ENCODE measurements at places on chromosomes 11 and 22.

- no peak for DNase-seq
Observed at GRCh38 chr22:21718499-21718898, 17.1 kb downstream of the YPEL1 start.

GRCh38 chr11:102717280-102717679, 7.5 kb downstream of the MMP8 start:
- DNase-seq: no peak

DNA sequence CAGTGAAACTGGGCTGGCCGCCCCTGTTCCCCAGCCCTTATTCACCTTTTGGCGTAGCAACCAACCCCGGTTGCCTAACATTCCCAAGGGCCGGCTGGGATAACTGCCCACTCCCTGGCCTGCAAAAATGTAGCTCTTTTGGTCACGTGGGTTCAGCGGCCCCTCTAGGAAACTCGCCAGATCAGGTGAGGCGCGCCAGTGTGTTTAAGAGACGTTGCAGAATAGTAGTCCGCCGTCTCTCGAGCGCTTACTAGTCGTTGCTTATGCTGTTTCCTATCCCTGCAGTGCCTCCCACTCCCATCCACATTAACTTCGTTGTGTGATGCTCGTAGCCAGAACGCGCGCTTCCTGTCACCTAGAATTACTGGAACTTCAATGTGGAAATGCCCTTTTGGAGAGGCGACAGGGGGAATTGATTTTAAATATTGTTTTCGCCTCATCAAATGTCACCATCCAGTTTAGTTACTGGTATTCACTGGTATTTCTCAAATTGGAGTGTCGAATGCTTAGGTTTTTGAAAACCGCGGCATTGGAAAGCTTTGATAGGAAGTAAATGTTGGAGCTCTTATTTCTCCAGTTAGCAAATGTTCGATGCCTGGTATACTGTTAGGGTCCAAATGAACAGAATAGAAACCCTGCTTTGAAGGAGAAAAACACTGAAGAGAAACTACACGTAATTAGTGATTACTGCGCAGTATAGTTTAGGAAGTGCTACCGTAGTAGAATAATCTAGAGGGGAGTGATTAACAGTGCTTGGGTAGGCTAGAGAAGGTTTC, 823 bp downstream of the CEP57 start:
- DNase-seq: peak; percentile 30

DNA sequence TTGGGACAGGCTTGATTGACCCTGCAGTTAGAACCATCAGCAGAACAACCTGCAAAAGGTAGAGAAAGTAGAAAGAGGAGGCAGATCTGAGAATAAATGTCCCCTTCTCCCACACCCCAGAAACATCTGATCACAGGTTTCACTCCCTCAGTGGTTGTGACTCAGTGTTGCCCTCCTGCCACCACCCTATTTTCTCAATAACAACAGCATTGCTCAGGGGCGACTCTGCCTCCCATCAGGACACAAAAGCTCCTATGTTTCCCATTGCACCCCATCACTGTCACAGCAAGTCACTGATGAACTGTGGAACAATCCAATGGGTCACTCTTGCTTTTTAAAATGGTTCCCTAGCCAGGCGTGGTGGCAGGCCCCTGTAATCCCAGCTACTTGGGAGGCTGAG, 110.2 kb downstream of the RASSF10 start:
- DNase-seq: no peak

DNA sequence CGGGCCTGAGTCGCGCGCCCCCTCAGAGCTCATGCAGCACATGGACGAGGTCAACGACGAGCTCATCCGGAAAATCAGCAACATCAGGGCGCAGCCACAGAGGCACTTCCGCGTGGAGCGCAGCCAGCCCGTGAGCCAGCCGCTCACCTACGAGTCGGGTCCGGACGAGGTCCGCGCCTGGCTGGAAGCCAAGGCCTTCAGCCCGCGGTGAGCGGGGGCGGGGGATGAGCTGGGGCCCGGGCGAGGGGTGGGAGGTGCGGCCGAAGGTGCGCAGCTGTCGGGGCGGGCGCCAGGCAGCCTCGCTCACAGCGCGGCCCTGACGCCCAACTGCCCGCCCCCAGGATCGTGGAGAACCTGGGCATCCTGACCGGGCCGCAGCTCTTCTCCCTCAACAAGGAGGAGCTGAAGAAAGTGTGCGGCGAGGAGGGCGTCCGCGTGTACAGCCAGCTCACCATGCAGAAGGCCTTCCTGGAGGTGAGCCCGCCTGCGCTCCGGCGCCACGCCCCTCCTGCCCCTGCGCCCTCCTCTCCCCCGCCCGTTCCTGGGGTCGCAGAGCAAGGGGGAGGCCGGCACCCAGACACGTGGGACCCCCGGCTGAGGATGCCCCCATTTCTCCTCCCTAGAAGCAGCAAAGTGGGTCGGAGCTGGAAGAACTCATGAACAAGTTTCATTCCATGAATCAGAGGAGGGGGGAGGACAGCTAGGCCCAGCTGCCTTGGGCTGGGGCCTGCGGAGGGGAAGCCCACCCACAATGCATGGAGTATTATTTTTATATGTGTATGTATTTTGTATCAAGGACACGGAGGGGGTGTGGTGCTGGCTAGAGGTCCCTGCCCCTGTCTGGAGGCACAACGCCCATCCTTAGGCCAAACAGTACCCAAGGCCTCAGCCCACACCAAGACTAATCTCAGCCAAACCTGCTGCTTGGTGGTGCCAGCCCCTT, 20.5 kb downstream of the EPS8L2 start:
- no peak for DNase-seq

- DNase-seq: no peak
Observed at GRCh38 chr11:93648158-93648557, 13.3 kb upstream of the CEP295 start.

GRCh38 chr11:24900514-24900913, 403.7 kb downstream of the LUZP2 start:
- DNase-seq: no peak

GRCh38 chr11:122068141-122068540, 47.9 kb downstream of the BLID start:
- DNase-seq: no peak

DNA sequence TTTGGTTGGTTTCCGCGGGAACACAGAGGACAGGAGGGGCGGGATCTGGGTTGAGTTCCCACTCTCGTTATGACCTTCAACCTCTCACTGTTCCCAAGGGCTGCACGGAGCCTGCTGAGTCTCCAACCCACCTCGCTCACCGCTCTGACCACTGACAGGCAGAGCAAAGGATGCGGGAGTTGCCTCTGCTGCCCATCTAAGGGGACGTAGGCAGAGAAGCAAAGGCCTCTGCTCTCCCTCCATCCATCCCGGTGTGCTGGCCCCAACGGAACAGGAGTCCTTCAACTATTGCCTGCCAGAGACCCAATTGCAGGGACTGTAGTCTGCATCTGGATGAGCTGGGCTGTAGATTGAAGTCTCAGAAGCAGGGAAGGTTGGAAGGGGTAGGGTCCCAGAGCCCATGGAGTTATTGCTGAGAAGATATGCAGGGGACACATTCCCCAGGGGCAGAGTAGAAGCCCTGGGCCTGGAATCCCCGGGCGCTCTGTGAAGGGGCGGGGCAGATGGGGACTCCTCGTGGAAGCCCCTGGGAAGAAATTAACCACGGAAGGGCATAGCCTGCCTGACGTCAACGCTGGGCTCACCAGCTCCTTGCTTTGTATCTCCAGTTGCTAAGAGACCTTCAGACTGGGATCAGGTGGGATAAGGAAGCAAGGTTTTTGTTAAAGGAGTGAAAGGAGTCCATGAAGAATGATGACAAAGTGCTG, 12.7 kb upstream of the FXYD2 start:
- no peak for DNase-seq

DNA sequence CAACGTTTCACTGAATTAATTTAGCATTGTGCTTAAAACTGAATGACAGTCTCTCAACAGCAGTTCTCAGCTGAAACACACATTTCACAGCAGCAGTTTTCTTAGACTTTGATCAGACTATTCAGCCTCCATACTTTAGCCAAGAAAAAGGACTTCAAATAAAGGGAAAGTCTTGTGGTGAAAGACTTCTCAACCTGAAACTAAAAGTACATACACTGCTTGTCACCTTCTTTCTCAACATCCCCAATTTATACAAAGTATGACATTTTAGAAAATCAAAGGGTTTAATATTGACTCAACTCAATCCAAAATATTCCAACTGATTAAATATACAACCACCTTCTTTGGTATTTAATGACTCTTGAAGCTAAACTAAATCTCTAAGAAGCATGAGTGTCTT, 419.0 kb downstream of the LRRC4C start:
- DNase-seq: no peak

GRCh38 chr11:64865286-64866172, 12.9 kb downstream of the EHD1 start:
- DNase-seq: no peak

GRCh38 chr11:68652683-68653156, 31.6 kb upstream of the GAL start:
- DNase-seq: no peak

DNA sequence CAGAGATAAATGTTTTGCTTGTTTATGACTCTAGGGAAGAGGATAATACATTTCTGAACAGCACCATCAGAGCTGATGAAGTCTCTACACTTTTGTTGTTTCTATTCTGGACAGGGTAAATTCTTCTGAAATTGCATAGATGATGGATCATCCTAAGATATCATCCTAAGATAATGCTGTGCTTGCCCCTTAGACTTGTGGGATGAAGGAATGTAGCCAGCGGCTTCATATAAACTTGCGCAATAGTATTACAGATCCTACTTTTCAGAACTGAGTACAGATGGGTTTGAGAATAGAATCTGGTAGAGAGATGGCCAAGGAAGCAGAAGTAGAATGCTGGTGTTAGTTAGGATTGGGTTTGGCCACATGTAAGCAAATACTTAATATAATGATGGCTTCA, 61.0 kb downstream of the NCAM1 start:
- DNase-seq: no peak

- DNase-seq: no peak
Observed at GRCh38 chr11:86091566-86091965, 22.7 kb upstream of the PICALM start.

GRCh38 chr11:101129203-101129943, at the start of gene PGR:
Gene PGR, minus strand, starts transcription at chr11:101129813. Its CDS starts 743 bp downstream, at chr11:101129070.
- no peak for DNase-seq

- no peak for DNase-seq
Observed at GRCh38 chr11:74072286-74072685, 63.4 kb upstream of the UCP3 start.

- DNase-seq: no peak
Observed at GRCh38 chr11:82092904-82093303, 640.8 kb downstream of the FAM181B start.

GRCh38 chr22:45945621-45946106, 31.3 kb downstream of the WNT7B start:
- no peak for DNase-seq

DNA sequence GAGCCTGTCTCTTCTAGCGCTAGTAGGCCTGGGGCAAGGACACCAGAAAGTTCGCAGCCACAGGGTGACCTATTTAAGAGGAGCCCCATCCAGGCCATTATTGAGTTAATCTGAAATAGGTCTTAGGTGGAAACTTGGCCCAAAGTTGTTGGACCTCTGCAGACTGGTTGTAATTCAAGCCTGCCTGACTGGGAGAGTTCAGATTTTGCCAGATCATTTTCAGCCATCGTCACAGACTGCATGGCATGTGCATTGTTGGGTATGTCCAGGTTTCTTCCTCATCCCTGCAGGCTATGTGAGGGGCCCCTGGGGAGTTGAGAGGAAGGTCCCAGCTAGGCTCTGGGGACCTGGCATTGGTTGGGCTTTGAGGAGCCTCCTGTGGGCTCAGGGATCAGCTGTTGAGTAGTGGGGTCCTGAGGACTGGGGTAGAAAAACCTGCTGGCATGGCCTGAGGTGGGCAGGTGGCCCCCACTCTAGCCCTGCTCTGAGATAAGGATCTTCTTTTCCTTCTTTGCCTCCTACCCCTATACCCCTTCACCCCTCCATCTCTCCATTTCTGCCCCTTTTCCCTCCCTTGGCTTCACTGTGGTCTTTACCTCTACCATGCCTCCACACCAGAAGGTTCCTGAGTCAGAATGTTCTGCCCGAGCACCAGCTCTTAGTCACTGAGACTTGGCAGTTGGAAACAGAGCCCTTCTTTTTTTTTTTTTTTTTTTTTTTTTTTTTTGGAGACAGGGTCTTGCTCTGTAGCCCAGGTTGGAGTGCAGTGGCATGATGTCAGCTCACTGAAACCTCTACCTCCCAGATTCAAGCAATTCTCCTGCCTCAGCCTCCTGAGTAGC, 112.7 kb downstream of the MORC2 start:
- DNase-seq: no peak

Data from stimulated activated CD8-positive, alpha-beta memory T cell treated with anti-CD3 and anti-CD28 coated beads, Interleukin-7, amount 100 ng/mL, for 24 hours (primary cell).